ENCODE measurements at places on chromosomes 4 and X.
A peak's percentile ranks its signal among the peaks of the same experiment; 100 is the strongest.

DNA sequence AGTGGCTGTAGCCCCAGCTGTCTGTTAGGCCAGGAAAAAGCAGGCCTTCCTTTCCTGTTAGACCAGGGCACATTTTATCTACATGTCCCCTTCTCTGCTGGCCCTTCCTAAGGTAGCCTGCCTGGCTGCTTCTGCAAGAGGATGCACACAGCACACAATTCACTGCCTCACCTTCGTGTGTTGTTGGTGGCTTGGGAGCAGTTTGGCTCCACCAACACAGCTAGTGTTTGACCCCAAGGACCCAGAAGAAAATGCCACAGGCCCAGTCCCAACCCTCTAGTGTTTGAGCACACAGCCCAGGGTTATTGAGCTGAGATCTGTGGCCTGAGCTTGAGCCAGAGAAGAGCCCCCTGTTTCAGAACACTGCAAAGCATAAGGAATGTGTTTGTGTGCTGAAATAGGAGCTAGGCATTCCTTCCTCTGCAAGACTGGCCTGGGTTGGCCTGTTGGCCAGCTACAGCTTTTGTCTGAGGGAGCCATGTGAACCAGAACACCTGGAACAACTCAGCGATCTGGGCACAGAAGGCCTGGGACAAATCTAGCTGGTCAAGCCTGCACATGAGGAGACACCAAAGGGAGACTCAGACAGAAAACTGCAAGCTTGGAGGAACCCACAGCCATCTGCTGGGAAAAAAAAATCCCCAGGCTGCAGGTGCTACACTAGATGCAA is 26.4 kb downstream of the MAGEE1 start:
- DNase-seq: no peak

DNA sequence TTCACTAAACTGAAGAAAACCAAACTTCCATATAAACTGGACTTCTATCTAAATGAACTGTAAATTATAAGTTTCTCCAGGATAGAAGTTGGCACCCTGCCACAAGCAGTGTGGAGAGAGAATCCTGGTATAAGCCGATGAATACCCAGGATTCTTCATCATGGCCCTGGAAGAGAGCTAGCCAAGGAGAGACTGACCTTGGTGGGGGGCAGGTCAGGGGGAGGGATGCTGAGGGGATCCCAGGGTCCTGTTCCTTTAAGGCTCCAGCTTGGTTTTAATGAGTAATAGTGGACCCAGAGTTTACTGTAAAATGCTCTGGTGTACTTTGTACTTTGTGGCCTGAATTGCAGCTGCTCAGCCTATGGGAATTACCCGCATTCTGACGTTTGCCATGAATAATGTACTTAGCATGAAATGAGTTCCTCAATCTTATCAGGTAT is 16.9 kb downstream of the RASSF6 start:
- DNase-seq: peak; percentile 25

DNA sequence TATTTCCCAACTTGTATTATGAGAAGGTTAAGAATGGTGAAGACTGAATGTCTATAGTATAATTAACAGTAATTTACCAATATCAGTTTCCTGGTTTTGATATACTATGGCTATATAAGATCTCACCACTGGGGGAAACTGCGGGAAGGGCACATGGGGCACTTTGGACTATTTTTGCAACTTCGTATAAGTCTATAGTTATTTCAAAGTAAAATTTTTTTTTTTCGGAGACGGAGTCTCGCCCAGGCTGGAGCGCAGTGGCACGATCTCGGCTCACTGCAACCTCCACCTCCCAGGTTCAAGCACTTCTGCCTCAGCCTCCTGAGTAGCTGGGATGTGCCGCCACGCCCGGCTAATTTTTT is 46.1 kb downstream of the CXorf58 start:
- DNase-seq: no peak

GRCh38 chrX:115958687-115959359 is 211.7 kb upstream of the AGTR2 start:
- peak; percentile 27 for DNase-seq

- no peak for DNase-seq
Measured at GRCh38 chrX:69211701-69212100, 46.4 kb upstream of the PJA1 start.

- peak; percentile 7 for DNase-seq
Measured at GRCh38 chr4:164136180-164136616, 617.7 kb upstream of the SMIM31 start.

- DNase-seq: no peak
Measured at GRCh38 chr4:141240671-141241070, 20.0 kb downstream of the ZNF330 start.

- DNase-seq: no peak
Measured at GRCh38 chr4:98411731-98412130, 150.5 kb downstream of the RAP1GDS1 start.

- DNase-seq: no peak
Measured at GRCh38 chr4:82287720-82288119, 86.1 kb downstream of the HNRNPD start.

GRCh38 chr4:7021930-7022664 is 21.1 kb upstream of the TADA2B start:
- peak; percentile 69 for DNase-seq

DNA sequence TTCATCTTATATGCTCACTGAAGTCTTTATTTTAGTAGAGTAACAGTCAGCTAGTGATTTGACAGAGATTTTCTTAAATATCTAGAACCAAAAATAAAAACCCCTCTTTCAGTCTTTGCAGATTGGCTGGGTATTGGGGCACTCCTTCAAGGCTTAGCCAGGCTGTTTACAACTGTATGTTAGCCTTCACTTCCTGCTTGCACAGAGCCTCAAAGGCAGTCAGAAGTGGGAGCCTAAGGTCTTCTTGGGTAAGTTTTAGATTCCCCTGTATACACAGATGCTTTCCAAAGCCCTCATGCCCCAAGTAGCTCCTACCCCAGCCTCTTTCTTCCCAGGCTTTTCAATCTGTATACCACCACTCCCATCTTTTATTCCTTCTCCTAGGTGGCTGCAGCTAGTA is 136.1 kb upstream of the STIM2 start:
- DNase-seq: no peak

- DNase-seq: no peak
Measured at GRCh38 chr4:630656-631055, 5.3 kb downstream of the PDE6B start.

DNA sequence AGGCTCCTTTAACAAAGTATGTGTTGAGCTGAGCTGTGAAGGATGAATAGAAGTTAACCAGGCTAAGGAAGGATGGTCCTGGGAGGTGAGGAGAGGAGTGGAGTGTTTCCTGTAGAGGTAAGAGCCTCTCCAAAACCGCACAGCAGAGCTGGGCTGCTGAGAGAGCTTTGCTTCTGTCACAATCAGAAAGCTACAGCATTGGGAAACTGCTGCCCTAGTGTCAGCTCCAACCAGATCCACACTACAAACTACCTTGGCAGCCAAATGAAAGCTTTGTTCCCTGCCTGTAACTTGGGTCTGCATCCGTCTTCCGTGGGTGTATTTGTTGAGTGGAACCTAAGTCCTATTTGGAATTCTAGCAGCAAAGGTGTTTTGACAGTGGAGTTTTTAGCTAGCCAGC is 91.8 kb downstream of the REPS2 start:
- no peak for DNase-seq

DNA sequence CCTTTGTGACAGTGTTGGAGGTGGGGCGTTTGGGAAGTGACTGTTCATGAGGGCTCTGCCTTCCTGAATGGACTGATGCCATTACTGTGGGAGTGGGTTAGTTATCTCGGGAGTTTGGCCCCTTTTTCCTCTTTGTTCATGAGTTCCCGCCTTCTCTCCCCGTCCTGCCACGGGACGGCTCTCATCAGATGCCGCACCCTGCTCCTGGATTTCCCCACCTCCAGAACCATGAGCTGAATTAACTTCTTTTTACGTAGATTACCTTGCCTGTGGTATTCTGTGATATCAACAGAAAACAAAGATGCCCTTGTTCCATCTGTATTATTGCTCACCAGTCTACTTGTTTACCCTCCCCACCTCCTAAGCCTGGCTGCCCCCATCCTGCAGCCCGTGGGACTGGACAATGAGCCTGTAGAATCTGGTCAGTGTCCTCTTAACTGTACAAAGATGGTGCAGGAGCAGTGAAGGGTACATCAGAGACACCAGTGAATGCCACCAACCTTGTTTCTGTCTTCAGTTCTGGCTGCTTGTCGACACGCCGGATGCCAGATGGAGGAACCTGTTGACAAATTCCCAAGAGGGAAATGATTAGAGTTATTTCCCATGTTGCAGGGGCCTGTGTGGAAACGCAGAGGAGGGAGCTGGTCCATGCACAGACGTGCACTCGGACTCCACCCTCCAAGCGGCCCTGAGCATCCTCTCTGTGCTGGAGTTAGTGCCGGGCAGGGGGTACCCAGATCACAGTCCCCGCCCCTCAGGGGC is 104.7 kb downstream of the ABLIM2 start:
- DNase-seq: no peak

DNA sequence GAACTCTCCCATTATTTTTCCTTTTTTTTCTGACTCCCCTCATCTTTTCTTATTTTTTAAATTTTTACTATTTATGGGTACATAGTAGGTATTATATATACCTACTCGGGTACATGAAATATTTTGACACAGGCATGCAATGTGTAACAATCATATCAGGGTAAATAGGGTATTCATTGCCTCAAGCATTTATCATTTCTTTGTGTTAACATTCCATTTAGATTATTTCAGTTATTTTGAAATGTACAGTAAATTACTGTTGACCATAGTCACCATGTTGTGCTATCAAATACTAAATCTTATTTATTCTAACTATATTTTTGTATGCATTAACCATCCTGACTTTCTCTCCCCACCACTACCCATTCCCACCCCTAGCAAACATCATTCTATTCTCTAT is 33.8 kb upstream of the SLIT2 start:
- no peak for DNase-seq

DNA sequence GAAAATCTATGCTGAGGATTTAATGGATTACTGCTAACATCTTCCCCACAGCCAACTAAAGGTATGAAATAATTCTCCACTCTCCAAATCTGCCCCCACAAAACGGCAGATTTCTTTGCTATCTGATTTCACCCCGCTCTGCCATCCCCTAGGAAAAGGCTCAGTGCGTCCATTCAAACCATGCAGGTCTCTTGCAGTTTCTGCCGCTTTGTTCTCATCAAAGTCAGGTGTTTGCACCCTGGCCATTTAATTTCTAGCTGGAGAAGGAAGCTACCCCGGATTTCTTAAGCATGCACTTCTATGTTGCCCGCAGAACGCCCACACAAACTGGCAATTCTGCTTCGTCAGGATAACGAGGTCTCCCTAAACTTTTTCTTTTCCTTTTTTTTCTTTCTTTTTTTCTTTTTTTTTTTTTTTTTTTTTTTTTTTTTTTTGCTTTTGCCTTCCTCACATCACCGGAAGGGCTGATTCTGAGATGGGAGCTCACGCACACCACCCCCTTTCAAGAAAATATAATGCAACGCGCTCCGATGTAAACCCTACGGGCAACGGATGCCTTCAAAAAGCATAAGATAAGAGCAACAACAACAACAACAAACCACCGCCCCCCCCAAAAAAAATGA is 3.3 kb downstream of the NLGN4X start:
- peak; percentile 5 for DNase-seq

- peak; percentile 67 for DNase-seq
Measured at GRCh38 chr4:68447201-68447600, at the start of gene TMPRSS11E. TMPRSS11E (plus strand) TSS chr4:68447463; CDS start chr4:68447513, 50 bp downstream.

GRCh38 chrX:19649226-19649995 is 134.1 kb upstream of the MAP3K15 start:
- DNase-seq: peak; percentile 39

DNA sequence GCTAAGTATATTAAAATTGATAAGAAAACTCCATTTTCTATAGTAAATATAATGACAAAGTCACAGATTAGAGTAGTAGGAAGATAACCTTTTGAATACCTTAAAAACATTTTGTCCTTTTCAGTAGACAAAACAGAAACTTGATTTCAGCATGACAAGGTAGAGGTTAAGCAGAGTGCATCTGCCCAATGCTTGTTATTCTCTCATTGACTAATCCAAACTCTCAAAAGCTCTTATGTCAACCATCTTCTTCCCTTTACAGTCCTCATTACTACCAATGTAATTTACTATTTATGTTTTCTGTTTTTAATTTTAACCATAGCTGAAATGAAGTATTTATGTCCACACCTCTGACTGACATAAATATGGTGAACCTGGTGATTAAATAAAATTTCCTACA is 11.1 kb downstream of the NIPAL1 start:
- no peak for DNase-seq

DNA sequence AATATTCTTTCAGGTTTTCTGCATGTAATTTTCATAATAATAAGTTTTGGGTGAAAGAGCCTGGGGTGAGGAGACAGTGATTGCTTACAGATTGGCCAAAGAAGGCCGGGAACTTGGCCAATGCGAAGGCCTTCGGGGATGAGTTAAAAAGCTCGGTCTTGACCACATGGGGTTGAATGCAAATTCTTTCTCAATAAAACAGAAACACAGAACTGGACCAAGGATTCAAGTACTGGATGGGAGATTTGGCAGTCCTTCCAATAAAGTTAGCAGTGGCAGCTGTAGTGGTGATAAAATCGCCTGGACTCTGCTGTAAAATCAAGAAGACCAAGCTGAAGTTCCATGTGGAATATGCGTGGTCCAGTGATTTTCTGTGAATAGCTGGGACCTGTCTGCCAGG is 282.2 kb upstream of the KLF3 start:
- DNase-seq: no peak

DNA sequence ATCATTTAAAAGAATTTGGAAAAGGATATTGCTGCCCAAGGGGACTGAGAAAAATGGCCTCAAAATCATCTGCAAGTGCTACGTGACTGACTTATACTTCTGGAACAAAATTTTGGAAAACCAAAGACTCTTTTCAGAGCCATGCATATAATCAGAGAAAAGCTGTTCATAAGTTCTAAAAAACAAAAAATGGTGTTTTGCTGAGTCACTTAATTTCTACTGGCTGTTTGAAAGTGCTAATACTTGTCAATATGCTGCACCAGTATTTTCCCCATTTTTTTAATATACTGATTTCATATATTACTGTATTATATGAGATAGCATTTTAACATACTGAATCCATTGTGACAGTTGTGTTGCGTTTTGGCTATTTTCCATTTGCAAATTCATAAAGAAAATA is 61.5 kb upstream of the ZMAT1 start:
- DNase-seq: no peak

DNA sequence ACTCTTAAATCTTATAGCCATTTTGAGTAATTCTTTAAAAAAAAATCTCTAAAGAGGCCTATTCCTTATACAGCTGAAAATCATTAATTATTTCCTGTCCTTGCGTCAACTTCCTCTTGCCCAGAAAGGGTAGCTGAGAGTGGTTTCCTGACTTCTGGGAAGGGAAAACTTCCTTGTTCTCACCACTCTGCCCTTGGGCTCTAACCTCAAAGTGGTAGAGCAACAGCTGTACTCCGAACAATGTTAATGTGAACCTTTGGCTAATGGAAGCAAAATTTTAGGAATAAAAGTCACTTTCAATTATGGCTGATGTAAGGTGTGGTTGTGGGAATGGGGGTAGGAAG is 15.3 kb downstream of the KLHL2 start:
- DNase-seq: peak; percentile 54

GRCh38 chrX:18941896-18942295 is 42.0 kb downstream of the PHKA2 start:
- DNase-seq: no peak

DNA sequence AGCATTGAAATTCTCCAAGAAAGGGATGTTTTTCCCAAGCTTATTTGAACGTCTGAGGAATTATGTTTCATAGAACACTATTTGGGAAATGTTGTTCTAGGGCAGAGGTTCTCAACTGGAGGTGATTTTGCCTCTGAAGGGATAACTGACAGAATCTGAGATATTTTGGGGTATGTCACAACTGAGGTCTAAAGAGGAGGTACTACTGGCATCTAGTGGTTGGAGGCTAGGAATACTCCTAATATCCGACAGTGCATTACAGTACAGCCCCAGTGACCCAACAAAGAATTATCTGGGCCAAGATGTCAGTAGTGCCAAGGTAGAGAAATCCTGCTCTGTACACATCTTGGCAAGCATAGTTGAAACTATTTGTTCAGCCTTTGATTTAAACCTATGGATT is 6.4 kb downstream of the HSPA4L start:
- peak; percentile 9 for DNase-seq
